ENCODE measurements at places on chromosomes 4 and X.

- DNase-seq = no peak
Measured at GRCh38 chr4:14867847-14868246, 134.4 kb upstream of the CPEB2 start.

DNA sequence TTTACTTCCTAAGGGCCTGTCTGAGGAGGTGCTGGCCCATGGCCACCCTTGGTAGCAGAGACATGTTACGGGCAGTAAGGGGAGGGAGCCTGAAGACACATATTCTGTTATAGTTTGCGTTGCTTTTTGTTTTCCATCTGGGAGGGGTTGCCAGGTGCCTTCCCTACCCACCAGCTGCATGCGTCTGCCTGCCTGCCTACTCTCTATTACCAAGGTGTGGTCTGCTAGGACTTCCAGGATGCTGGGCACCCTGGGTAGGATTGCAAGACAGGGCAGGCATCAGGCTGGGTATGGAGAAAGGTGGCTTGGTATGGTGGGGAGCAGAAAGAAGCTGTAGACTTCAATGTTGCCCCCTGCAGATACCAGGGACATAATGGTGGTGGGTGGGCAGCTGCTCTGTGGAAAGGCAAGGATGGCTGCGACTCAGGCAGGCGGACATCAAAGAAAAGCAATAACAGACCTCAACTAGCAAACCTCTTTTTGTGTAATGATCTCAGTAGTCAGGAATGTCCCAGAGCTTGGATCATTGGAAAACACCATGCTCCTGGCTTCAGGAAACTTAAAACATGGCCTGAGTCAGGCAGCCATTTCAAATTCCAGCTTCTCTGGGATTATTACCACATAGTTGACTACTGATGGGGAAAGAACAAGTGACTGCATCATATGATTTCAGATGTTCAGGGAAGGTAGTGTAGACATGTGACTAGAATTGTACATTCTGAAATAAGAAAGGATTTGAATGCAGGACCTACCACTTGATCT is 67.8 kb downstream of the HOPX start:
- no peak for DNase-seq

- DNase-seq = no peak
Measured at GRCh38 chrX:148512453-148512852, 12.0 kb downstream of the AFF2 start.

- no peak for DNase-seq
Measured at GRCh38 chrX:16466640-16467432, 183.1 kb upstream of the S100G start.

- DNase-seq = no peak
Measured at GRCh38 chr4:83922402-83922801, 386.5 kb downstream of the GPAT3 start.

DNA sequence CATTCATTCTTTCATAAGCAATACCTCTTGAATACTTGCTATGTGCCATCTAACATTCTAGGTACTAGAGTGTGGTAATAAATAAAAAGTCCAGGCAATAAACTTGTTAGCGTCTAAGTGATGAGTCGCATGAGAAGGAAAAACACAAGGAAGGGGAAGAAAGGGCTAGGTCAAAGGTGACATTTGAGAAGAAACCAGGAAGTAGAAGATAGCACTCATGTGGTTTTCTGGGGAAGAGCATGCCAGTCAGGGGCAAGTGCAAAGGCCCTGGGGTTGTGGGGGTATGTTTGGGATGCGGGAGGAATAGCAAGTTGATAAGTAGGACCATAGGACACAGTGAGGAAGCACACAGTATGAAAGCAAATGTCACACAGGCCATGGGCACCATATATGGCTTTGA is 157.0 kb downstream of the TSPAN5 start:
- no peak for DNase-seq

Data from gastrocnemius medialis (tissue), 4 donors.